Urothelium cell line (cell line): ENCODE measurements at places on chromosomes 12 and 14.

- DNase-seq, result no peak
Observed at GRCh38 chr14:63286071-63286470, 32.7 kb downstream of the GPHB5 start.

DNA sequence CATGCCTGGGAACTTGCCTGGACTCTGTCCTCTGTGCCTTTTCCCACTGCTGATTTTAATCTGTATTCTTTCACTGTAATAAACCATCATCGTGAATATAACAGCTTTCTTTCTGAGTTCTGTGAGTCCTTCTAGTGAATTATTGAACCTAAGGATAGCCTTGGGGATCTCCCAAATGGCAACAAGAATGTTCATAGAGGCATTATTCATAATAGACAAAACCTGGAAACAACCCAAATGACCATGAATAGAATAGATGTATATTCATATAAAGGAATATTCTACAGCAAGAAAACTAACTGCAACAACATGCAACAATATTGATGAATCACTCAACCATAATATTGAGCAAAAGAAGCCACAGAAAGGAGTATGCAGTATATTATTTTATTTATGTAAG, 44.7 kb upstream of the CEP83 start:
- DNase-seq, result no peak

GRCh38 chr14:22386924-22387775, 201.9 kb downstream of the DAD1 start:
- peak; percentile 82 for DNase-seq

- DNase-seq, result no peak
Observed at GRCh38 chr14:72788972-72789728, 104.8 kb downstream of the DPF3 start.

DNA sequence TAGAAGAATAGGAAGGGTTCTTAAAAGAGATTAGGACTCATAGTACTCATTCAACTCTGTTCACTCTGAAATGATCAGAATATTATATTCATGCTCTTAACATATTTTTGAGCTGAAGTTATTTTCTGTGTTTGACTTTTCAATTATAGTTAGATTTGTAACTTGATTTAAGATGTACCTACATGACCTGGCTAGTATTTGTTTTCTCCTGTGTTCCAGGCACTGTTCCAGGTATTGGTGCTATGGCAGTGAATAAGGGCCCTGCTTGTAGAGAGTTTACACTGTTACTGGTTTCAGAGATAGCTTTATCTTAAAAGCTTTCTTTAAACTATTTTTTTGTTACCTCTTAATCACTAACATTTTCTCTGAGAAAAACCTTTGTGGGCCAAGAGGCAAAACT, 19.1 kb upstream of the SLC17A8 start:
- DNase-seq, result no peak

DNA sequence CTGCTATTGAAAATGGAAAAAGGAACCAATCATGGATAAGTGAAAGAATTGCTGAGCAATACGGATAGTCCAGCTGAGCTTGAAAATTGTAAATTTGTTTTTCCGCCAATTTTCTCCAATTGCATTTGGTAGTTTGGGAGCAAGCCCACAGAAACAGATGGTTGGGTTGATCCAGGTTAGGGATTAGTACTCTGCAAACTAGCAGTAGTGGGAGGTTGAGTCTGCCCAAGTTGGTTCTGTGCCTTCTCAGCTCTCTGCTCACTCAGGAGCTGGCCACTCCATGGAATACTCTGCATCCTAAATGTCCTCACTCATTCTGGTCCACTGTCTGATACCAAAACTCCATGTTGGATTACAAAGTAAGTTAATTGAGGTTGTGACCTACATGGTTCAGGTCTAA, 361.1 kb upstream of the ATP2B1 start:
- DNase-seq, result no peak

DNA sequence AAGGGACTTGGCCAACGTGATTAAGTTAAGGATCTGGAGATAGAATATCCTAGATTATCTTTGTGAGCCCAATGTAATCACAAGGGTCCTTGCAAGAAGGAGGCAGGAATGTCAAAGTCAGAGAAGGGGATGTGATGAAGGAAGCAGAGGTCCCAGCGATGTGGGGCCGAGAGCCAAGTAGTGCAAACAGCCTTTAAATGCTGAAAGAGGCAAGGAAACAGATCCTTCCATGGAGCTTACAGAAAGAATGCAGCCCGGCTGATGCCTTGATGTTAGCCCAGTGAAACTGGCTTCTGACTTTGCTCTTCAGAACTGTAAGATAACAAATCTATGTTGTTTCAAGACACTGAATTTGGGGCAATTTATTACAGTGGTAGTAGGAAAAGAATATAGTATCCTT, 74.9 kb downstream of the NEDD1 start:
- no peak for DNase-seq

DNA sequence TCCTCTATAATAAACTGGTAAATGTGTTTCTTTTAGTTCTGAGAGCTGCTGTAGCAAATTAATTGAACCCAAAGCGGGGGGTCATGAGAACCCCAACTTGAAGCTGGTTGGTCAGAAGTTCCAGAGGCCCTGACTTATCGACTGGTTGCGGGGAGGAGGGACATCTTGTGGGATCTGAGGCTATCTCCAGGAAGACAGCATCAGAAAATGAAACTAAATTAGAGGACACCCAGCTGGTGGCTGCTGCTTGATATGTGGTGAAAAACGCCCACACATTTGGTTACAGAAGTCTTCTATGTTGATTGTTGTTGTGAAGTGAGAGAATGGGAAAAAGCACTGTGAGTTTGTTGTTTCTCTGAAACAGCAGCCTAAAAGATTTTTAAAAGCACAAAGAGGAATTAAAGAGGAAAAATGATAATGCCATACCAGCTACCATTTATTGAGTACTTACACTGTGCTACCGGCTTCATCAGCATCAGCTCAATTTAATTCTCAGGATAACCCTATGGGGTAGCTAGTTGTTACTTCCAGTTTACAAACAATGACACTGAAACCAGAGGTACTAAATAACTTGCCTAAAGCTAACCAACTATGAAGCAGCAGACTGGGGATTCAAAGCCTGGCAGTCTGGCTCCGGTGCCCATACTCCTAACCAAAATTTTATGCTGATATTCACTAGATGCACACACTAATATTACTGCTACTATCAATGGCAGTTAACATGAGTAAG, 24.3 kb downstream of the DDX24 start:
- no peak for DNase-seq

DNA sequence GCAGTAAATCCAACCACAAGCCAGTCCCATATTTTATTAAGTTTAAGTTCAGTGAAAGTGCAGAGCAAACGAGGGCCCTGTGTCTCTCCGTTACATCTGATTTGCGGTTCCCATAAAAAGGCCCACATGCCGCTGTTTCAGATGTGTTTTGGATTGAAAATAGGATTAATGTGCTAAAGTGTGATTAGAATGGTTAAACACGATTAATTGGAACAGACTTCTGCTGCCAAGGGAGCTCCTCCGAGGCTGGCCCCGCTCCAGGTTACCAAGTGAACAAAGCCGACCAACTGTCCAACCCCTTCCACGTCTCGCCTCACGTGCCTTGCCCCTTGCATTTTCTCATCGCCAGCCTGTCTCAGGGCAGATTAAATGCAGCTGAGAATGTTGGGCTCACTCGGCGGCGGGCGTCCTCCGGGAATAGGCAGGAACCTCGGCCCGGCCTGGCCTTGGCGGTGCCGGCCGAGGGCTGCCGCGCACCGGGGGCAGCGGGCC, 166.5 kb upstream of the GSC start:
- DNase-seq, result no peak

DNA sequence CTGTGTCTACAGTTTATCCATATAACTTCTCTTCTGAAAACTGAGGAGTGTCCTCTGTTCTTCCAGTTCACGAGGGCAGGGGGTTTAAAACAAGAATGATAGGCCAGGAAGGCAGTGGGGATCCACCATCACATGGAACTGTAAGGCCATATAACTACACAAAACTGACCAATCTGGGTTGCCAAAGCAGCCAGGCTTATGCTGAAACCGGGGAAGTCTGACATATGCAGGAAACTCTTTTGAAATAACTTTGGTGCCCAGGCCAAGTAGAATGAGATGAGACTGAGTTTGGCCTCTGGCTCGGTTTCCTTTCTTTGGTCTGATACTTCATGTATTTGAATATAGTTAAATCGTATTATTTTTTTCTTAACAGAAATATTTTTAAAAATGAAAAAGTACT, 18.0 kb upstream of the ATF1 start:
- no peak for DNase-seq

- peak; percentile 76 for DNase-seq
Observed at GRCh38 chr12:12376646-12377448, 20.0 kb downstream of the BORCS5 start.

DNA sequence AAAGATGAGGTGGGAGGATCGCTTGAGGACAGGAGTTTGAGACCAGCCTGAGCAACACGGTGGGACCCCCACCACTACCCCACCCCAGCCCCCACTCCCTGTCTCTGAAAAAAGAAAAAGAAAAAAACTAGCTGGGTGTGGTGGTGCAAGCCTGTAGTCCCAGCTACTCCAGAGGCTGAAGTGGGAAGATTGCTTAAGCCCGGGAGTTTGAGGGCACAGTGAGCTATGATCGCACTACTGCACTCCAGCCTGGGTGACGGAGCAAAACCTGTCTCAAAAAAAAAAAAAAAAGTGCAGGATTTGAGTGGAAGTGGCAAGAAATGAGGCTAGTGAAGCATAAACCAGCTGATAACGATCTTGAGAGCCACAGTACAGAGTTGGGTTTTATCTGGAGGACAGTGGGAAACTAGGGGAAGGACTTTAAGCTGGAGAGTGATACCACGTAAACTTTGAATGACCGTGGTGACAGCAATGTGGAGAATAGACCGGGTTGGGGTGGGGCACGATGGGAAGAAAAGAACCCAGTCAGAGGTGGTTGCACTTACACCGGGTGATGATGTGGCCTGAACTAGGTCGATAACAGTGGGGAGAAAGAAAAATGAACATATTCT, 85.3 kb downstream of the TMEM260 start:
- DNase-seq, result no peak

DNA sequence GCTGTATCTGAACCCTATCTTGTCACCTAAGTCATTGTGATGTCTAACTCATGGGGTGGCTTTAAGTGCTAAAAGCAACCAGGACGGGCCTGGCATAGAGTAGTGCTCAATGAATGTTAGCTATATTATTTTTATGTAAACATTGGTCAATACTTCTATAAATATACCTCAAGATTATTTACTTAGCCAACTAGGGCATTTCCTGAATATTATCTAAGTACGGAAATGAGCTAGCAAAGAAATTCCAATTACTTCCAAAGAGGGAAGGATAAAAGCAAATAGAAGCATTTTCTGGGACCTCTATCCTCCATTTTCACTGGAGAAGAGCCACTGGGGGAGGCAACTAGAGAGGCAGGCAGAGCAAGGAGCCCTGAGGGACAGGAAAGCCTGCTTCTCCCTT, 20.6 kb downstream of the CCDC92 start:
- no peak for DNase-seq

GRCh38 chr12:6735448-6736191, 11.8 kb downstream of the COPS7A start:
- DNase-seq, result peak; percentile 72

- DNase-seq, result no peak
Observed at GRCh38 chr14:94550041-94550440, 11.2 kb upstream of the SERPINA4 start.
